SJSA1 (cell line): ENCODE measurements at places on chromosomes 3 and 15. TPM values are rescaled to one million over a fixed set of nuclear protein-coding genes. Genes with fewer than 3 reads are reported as not detected.

TUSC7 gene
- not detected in 2 replicates for total RNA-seq

PRRT3 gene
- 0.25 and 0.58 TPM in 2 replicates for total RNA-seq

DNA sequence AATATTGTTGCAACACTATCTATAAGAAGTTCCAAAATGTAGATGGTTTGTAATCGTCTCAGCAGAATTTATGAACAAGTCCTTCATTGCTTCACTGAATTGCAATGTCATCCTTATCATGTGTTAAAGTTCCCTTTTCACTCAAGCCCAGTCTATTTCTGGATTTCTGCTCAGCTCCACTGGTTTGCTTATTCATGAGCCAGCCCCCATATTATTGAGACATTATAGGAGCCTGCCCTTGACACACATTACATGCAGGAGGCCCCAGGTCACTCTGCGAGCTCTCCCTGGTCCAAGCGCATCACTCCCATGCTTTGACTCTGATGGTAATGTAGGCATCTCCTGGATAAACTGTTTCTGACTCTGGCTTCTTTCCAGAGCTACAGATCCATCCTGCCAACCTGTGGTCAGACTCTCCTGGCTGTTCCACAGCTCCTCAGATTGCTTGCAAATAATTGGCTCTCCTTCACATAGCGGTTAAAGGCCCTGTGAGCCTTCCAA, 56.9 kb downstream of the ABTB1 start:
- H3K27me3 ChIP-seq = no peaks in the 10 kb centered on the region
- H3K27ac ChIP-seq = no peak overlapping the region
- H3K36me3 ChIP-seq = peaks cover 4% of the 10 kb centered on the region; the same call in 1 of the 2 replicates
- peaks cover 14% of the 10 kb centered on the region for H3K4me1 ChIP-seq

HESX1 gene
- 0.11 TPM in 1 of 2 replicates, not detected in the other for total RNA-seq

NOX5 gene
- total RNA-seq = not detected in 2 replicates

MAGEL2 gene
- total RNA-seq = not detected in 2 replicates

LSG1 gene
- 20.6 and 36.3 TPM in 2 replicates for total RNA-seq

DNA sequence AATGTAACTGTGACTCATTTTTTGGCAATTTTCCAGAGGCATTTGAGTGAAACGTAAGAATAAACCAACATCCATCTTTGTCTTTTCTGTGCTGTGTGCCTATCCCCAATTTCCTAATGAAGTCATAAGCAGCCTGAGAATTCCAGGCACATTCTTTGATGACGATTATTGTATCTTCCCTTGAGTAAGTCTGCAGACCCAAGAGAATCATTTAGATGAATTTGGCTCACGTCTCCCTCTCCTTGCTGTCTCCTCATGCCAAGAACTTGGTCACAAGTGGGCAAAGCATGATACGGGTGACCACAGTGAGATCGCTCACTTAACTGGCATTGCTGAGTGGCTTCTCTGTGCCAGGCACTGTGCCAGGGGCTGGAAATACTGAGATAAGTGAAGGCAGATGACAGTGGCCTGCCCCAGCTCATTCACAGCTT, 384.5 kb upstream of the IL12A start:
- no peaks in the 10 kb centered on the region for H3K36me3 ChIP-seq
- peaks cover 2% of the 10 kb centered on the region for H3K4me1 ChIP-seq
- no peak overlapping the region for H3K27ac ChIP-seq

PATL2 gene
- total RNA-seq = 0.19 and 0.29 TPM in 2 replicates
